ENCODE measurements at places on chromosomes 2 and 18. TPM values are rescaled to one million over a fixed set of nuclear protein-coding genes. Genes with fewer than 3 reads are reported as not detected.

SIX3 gene
- not detected for total RNA-seq

PECR gene
- 6.8 TPM for total RNA-seq

PROM2 gene
- total RNA-seq, result not detected

ANKRD62 gene
- 0.44 TPM for total RNA-seq

GYPC gene
- 194 TPM for total RNA-seq

GAREM2 gene
- total RNA-seq, result 11.5 TPM

ASXL2 gene
- 25.9 TPM for total RNA-seq

ABCG8 gene
- not detected for total RNA-seq

SETBP1 gene
- 0.18 TPM for total RNA-seq

PID1 gene
- not detected for total RNA-seq

Measured in K562 (cell line).